ENCODE measurements at places on chromosomes 2 and 18.

DNA sequence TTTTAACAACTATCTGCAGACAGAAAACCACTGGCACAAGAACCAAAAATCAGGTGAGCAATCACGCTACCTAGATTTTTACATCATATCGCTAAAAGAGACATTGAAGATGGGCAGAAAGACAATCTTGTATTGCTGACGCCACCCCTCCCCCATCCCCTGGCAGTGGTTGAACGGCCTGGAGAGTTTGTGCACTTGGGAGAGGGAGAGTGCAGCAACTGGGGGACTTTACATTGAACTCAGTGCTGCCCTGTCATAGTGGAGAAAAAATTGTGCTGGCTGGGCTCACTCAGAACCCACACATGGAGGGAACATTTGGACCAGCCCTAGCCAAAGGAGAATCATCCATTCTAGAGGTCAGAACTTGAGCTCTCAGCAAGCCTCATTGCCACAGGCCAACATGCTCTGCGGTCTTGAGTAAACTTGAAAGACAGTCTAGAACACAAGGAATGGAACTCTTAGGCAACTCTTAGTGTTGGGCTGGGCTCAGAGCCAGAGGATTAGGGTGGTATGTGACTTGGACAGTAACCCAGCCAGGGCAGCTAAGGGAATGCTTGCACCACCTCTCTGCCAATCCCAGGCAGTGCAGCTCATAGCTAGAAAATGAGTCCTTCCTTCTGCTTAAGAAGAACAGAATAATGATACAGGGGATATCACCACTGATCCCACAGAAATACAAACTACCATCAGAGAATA, 220.0 kb upstream of the CYP26B1 start:
- DNase-seq: no peak

GRCh38 chr2:172196768-172197431, 94.2 kb upstream of the DLX2 start:
- no peak for DNase-seq

DNA sequence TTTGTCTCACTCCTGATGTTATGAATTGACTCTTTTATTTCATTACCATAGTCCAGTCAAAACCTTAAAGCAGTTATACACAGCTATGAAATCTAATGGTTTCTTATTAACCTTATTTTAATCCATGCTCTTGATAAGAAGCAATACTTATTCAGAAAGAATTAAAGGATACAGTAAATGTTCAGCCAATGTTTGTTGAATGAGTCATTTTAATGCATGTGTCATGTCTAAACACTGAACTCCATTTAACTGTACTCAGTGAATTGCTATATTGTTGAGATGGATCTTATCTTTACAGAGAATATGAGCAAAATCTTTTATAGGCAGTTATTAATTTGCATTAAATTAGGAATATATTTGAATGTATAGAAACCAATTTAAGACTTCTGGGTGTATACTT, 135.1 kb upstream of the TFPI start:
- DNase-seq: no peak

DNA sequence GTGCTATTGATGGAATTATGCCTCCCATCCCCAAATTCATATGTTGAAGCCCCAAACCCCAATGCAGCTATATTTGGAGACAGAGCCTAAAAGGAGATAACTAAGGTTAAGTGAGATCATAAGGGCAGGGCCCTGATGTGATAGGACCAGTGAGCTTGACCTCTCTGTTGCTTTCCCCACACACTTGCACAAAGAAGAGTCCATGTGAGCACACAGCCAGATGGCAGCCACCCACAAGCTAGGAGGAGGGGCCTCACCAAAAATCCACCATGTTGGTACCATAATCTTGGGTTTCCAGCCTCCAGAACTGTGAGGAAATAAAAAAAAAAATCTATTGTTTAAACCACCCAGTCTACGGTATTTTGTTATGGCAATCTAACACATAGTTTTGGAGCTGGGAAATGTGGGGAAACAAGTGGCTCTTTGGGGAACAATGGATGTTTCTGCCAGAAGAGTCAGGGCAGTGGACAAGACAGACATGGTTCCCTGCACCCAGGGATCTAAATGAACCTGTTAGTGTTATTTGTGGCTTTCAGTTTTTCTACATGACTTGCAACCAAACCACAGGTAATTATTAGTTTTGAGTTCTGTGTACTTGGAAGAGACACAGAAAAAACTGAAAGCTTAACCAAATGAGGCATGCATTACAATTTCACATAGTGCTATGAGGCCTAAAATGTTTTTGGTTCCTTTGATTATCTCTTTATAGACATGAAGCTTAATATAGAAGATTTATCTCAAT, 259.1 kb downstream of the LTBP1 start:
- no peak for DNase-seq

GRCh38 chr2:167212014-167212648, 323.9 kb downstream of the XIRP2 start:
- peak; percentile 17 for DNase-seq

GRCh38 chr2:45191146-45191863, 182.1 kb upstream of the SIX2 start:
- DNase-seq: no peak

GRCh38 chr2:103959174-103960128, 894.5 kb upstream of the POU3F3 start:
- no peak for DNase-seq

GRCh38 chr18:35620765-35621164, 39.2 kb downstream of the GALNT1 start:
- no peak for DNase-seq

- no peak for DNase-seq
Observed at GRCh38 chr2:164816046-164816445, 25.6 kb downstream of the COBLL1 start.

DNA sequence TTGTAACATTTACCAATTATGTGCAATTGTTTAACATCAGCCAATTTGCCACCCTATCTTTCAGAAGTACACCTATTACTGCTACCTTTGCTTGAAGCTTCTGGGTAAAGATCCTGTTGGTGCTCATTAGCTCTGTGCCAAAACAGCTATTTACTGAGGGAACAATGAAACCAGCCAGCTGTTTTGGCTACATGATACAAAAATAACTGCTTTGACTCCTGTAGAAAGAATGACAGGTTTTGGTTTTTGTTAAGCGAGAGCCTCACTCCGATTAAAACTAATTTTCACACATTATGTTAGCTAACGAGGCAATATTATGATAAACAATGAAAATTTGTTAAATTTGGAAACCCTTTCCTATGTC, 907.0 kb downstream of the EPHA4 start:
- DNase-seq: no peak

DNA sequence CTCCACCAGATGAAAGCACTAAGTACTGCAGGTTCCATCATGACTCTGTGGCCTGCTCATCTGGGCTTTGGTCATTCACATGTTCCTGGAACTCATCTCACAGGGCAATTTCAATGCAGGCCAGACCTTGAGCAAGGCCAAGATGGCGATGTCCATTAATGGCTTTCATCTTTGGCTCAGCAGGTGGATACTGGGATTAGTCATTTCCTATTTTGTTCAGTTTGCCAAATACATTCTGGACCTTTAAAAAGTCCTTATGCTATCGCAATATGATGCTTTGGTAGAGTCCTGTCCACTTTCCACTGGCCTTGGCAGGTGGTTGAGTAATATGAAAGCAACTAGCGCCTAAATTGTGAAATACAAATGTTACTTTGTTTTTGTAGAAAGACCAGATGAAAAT, 170.1 kb upstream of the REV1 start:
- DNase-seq: no peak

DNA sequence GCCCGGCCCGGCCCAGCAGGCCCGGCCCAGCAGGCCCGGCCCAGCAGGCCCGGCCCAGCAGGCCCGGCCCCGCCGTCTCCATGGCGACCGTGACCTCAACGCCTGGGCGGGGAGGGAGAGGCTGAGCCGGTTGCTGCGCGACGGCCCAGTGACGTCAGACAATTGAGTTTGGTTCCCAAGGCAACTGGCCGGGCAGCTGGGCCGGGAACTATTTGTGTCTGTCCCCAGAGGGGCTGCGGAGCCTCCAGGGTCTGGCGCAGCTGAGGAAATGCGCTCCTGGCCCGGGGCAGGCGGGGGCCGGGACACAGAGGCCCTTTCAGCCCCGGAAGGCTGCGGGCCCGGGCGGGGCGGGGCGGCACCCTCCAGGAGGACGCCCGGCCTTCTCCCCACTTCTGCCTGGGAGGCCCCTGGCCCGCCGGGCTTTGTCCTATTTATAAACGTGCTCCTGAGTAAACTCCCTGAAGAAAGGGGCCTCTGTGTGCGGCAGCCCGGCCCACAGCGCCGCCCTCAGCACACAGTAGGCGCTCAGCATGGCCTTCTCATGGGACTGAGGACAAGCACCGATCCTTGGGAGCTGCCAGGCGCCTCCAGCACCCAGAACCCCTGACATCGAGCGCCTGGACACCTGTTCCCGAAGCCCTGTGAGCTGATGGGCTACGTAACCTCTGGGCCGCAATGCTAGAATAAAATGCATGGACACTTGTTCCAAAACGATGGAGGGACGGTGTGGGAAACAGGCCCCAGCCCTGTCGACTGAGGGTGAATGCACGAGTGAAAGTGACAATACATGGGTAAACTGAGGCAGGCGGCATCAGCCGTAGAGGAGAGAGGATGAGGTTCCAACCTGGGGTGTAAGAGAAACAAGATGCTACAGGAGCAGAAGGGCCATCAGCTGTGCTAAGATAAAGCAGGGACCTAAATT, 12.3 kb downstream of the TEX44 start:
- DNase-seq: peak; percentile 94

- no peak for DNase-seq
Observed at GRCh38 chr18:59182673-59183072, 37.3 kb upstream of the GRP start.

- no peak for DNase-seq
Observed at GRCh38 chr2:240986787-240987411, 11.5 kb upstream of the SNED1 start.

DNA sequence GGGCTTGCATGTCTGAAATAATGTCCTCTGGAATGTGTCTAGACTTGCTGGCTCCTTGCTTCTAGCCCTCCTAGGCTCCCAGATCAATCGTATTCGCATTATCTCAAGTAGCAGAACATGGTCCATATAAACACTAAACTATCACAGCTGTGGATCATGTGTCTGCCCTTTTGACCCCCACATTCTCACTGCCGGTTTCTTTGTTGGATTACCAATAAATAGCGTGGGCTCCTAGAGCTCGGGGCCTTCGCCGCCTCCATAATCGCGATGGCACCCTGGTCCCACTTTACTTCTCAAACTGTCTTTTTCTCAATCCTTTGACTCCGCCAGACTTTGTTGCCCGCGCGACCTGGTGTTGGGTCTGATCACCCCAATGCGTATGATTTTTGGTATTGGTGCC, 6.3 kb upstream of the SCYGR8 start:
- DNase-seq: no peak

DNA sequence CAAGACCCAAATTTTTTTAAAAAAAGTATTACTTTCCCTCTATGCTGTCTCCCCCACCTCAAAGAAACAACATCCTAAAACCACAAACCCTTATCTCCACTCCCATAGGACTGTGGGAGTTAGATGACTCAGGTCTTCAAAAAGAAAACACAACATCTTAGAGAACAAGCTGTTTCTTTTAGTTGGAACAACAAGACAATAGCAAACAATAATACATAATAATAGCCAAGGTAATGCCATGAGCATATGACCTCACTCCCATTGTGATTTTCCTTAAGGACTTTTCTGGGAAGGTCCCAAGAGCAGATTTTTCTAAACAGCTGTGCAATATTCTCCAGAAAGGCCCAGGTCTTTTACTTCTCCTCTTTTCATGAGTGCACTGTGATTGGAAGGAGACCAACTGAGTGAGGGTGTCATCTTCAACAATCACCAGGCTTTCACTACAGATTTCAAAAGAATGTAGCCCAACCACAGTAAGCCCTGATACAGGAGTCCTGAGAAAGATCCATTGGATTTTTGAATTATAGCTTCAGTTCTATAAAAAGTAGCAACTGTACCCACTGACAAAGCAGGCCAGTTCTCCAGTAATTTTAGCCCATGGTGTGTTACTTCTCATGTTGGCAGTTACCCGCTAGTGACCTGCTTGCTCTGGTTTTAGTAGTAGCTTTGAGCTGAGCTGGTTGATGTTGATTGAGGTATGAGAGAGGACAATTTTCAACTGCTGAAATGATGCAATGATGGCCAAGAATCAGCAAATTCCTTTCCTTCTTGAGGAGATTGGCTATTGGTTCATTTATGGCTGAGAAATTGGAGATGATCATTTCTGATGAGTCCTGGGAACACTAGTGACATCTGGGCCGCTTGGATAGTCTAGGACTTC, 144.5 kb upstream of the TCF4 start:
- no peak for DNase-seq

- no peak for DNase-seq
Observed at GRCh38 chr2:140786585-140786984, 1344.2 kb downstream of the LRP1B start.

DNA sequence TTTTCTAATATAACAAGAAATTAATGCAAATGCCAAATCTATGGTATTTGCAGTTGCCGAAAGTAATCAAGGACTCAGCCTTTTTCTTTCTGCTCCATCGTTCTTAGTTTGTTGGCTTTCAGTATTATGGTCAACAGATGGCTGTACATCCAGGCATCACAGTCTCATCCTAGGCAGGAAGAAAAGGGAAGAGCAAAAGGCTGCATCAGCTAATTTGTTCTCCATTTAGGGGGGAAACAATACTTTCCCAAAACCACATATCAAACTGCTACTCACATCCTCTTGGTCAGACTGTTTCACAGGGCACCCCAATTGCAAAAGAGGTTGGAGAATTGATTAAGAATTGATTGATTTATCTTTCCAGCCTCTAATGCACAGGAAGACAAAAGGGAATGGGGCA, 89.3 kb downstream of the MDH1 start:
- no peak for DNase-seq

GRCh38 chr2:168375195-168375798, 80.8 kb upstream of the CERS6 start:
- no peak for DNase-seq

GRCh38 chr2:85649201-85650190, 18.5 kb downstream of the SFTPB start:
- DNase-seq: no peak

GRCh38 chr18:9210966-9211365, 74.4 kb downstream of the ANKRD12 start:
- DNase-seq: no peak

DNA sequence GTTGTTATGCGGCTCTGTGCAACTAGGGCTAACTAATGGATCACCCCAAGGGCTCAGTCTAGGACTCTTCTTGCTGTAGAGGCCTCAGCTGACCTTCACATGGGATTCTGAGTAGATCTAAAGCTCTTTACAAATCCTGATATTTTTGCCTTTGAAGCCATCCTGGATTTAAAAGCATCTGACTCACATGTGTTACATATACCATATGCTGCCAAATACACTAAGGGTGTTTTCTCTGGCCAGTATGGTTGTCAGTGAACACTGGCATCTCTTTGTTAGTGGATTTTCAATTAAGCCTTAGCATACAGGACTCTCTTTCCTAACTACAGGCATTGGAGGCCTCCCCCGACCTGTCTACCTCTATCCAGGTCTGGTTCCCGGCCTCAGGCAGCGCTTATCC, 992.8 kb upstream of the FANCL start:
- DNase-seq: no peak

GRCh38 chr2:218168016-218168415, 1.3 kb upstream of the CXCR1 start:
- DNase-seq: no peak

GRCh38 chr2:11307764-11308415, 36.5 kb downstream of the ROCK2 start:
- no peak for DNase-seq

- no peak for DNase-seq
Observed at GRCh38 chr2:21103274-21103891, 20.4 kb upstream of the TDRD15 start.

- no peak for DNase-seq
Observed at GRCh38 chr2:152380261-152381055, 45.5 kb downstream of the FMNL2 start.

- DNase-seq: no peak
Observed at GRCh38 chr2:25230948-25231311, 62.5 kb upstream of the POMC start.

Data from NCI-H1048 (cell line).